ENCODE measurements at places on chromosomes 1 and 21.

DNA sequence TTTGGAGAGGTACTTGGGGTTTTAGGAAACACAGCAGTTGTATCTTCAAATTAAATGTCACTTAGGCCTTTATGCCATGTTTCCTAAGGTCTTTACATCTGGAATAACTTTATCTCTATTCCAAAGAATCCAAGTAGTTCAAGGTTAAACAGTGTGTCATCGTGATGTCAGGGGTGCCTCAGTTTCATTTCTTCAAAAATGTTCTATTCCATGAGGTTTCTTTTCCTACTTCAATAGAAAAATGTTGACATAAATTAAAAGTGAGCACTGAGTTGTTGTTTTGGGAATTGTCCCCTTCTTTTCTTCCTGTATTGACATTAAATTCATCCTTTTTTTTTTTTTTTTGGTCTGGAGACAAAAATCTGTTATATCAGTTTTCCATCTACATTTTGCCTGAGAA, 160.6 kb upstream of the C21orf91 start:
- DNase-seq, result no peak

GRCh38 chr1:197042676-197043341, 24.3 kb downstream of the F13B start:
- DNase-seq, result no peak

- no peak for DNase-seq
Measured at GRCh38 chr1:13616234-13616633, 32.6 kb downstream of the PDPN start.

DNA sequence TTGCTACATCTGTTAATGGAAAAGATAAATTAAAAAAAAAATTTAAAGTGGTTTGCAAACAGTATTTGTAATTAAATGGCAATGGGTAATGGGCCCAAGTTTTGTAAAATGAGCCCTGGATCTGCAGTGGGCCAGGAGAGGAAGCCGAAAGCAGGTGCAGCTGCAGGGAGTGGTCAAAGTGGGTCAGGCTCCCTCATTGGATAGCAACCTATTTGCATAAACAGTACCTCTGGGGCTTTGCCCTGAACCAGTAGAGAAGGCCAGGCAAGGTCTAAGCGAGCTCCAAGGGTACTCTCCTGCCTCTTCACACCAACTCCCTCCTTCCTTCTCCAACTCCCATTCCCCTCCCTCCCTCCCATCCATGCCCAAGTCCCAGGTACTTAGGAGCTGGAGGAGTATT, 138.9 kb downstream of the HMGB4 start:
- no peak for DNase-seq

DNA sequence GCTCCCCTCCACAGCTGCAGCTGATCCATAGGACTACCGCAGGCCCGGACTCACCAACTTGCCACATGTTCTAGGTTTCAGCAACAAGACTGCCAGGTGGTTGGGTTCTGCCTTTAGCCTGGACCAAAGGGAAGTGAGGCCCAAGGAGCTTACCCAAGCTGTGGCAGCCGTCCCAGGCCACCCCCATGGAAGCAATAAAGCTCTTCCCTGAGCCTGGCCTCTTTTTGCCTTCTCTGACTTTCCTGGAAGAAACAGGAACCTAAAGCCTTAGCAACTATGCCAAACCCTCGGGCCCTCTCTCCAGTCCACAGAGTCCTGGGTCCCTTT, 2.7 kb upstream of the ARTN start:
- no peak for DNase-seq

GRCh38 chr1:45929257-45929687, 125.9 kb downstream of the MAST2 start:
- DNase-seq, result no peak

DNA sequence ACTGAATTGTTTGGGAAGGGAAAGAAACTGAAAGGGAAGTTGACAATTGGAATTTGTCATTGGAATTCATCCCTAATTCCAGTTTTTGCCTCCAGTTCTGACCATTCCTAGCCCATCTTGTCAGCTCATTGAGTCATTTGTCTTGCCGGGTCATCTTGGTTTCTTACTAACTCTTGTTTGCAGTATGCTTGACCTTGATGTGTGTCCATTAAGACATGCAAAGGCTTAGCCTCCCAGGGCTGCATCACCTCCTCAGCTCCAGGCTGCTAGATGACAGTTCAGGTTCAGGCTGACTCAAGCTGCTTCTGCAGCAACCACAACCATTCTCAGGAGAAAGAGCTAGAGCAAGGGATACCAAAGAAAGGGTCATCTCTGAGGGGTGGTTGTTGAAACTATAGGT, 151.3 kb upstream of the PTGFR start:
- no peak for DNase-seq

DNA sequence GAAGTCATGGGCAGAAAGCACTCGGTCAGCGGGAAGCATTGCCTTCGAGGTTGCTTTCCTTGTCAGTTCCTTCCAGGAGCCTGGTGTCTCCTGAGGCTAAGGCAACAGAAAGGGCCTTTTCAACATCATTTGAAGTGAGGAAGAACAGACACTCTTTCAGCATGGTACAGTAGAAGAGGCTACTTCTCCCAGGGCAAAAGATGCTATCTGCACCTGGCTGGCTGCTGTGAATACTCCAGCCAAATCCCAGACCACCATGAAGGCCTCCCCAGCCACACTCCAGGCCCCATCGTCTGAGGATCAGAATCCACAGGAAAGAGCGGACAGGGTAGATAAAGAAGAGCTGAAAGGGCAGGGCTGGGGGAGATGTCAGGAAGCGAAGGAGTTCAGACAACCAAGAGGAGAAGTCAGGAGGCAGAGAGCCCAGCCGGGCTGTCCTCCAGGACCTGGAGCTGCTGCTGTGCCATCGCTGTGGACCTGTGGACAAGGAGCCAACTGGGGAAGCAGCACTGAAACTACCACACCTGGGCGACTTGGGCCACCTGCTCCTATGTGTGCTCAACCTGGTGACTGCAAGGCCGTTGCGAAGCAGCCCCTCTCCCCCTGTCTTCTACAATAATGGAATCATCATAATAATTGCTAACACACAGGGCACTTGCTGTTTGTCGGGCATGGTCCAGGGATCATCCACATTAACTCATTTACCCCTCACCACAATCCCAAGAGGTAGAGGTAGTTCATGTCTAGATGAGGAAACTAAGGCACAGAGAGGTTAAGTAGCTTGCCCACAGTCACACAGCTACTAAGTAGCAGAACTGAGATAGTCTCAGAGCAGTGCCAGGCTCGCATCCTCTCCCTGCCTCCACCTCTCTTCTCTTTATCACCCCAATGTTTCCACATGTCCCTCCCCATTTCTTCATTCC, 88.0 kb upstream of the ZBTB40 start:
- no peak for DNase-seq

- DNase-seq, result peak; percentile 51
Measured at GRCh38 chr1:151157067-151157531, 650 bp downstream of the TNFAIP8L2 start.

DNA sequence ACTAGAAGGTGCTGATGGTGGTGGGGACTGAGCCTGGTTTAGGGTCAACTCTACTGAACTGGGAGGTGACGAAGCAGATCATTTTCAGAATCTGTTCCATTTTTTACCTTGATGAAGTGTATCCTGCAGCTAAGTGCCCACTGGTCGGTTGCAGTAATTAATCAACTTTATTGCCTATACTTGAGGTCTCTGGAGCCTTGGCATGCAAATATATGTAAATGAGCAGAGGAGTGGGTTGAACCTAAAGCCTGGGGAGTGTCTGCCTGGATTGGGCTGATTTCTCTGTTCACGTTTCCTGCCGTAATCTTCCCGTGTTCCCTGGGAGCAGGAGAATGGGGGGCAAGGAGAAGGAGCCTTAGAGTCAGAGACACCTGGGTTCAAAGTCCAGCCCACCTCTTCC, 286.8 kb downstream of the PTPRU start:
- DNase-seq, result no peak

GRCh38 chr1:242211254-242212022, 212.5 kb upstream of the MAP1LC3C start:
- DNase-seq, result no peak

DNA sequence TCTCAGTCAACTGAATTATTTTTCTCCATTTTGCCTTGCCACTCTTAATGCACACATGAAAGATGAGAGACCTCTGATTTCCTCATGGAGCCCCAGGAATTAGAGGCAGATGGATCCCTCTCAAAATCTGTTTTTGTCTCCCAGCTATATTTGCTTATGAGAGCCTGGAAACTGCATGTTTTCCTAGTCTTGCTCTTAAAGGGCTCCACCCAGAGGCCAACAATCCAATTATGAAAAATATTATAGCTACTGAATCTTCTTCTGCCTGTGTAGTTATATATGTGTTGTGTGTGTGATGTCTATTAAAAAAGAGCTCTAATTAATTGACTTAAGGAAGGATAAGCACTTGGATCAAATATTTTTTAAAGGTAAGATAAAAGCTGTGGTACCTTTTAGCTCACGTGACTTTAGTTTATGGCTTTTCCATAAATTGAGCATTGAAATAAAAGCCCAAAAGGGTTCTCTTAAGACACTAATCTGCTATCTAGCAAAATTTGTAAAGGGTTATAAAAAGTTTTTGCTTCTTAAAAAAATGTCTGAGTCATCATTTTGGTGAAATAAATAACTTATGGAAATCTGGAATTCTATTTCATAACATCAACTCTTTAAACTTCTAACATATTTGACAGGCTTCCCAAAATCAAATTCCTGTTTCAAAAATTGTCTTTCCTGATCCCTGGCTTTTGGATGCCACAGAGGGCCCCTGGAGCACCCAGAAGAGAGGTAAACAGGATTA, 31.2 kb upstream of the TSPEAR start:
- no peak for DNase-seq

DNA sequence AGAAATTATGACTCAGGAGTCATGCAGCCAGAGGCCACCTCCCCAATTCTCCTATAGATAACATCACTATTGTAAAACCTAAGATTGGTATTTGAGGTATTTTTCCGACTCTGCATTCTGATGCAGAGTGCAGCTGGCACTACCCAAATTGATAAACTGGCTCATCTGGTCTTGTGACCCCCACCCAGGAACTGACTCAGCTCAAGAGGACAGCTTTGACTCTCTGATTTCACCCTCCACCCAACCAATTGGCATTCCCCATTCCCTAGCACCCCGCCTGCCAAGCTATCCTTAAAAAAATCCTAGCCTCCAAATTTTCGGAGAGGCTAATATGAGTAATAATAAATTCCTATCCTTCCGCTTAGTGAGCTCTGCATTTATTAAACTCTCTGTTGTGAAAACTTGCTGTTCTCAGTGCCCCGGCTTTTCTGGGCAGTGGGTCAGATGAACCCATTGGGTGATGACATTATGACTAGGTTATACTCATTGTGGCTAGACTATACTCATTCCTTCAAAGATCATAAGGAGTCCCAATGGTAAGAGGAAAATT, 39.4 kb upstream of the EPS15 start:
- no peak for DNase-seq

DNA sequence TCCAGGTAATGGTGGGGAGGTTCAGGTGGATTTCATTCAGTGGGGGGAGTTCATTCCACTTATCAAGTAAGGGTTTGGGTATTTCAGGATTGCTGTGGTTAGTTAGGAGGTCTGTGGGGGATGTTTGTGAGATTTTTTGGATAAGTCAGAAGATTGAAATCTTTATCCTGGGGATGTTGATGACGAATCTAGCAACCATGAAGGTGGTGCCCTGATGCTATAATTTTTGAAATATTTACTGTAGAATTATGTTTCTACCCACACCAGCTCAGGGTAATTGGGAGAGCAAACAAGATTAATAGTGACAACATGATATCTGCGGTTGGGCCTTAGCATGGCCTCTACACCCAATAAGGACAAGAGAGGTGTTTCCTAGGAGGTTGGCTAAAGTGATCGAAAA, 28.3 kb downstream of the SUCO start:
- no peak for DNase-seq

GRCh38 chr1:49651136-49651535, 372.6 kb downstream of the AGBL4 start:
- DNase-seq, result no peak

DNA sequence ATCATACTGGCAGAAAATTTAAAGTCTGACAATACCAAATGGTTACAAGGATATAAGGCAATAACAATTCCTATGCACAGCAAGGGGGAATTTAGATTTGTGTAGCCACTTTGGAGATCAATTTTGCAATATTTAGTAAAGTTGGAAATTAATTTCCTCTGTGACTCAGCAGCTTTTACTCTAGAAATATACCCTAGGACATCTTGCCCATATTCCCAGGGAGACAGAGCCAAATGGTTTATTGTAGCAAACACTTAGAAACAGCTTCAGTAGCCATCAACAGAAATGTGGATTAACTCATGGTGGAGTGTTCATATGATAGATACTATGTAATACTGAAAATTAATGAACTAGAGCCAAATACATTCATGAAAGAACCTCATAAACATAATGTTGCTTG, 104.6 kb downstream of the BACH1 start:
- DNase-seq, result no peak

DNA sequence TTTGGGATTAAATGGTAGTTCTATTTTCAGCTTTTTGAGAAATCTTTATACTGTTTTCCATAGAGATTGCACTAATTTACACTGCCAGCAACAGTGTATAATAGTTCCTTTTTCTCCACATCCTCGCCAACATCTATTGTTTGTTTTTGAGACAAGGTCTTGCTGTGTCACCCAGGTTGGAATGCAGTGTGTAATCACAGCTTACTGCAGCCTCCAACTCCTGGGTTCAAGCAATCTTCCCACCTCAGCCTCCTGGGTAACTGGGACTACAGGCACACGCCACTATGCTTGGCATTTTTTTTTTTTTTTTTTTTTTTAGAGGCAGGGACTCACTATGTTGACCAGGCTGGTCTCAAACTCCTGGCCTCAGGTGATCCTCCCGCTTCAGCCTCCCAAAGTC, 164.5 kb upstream of the CXADR start:
- no peak for DNase-seq

GRCh38 chr1:172212124-172212523, 208.4 kb upstream of the C1orf105 start:
- DNase-seq, result no peak

DNA sequence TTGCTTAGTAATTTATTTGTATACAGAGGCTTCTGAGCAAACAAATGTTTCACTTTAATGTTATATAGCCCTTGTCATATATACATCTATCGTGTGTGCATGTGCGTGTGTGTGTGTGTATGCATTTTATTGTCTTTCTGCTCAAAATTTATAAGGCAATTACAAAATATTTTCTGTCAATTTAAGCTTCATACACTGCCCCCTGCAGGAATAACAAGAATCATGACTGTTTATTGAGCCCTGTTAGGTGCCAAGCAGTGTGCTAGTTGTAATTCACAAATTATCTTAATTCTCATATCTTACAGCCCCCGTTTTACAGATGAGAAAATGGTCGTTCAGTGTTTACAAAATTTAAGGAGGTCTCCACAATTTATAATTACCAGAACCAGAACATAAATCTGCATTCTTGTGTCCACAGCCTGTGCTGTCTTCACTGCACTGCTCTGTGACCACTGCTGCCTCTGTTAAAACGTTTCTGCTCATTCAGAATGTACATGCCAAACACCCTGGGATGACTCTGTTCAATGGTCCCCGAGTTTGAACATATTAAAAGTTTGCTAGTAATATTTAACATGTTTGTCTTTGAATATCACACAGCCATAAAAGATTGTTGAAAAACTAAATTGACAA, 181.3 kb downstream of the ATP6V1G3 start:
- no peak for DNase-seq

GRCh38 chr1:107365527-107366240, 224.8 kb downstream of the NTNG1 start:
- DNase-seq, result no peak
